ENCODE measurements at places on chromosomes 16 and 17.

GRCh38 chr16:31253642-31254045, 6.1 kb upstream of the ITGAM start:
- no peak for DNase-seq

DNA sequence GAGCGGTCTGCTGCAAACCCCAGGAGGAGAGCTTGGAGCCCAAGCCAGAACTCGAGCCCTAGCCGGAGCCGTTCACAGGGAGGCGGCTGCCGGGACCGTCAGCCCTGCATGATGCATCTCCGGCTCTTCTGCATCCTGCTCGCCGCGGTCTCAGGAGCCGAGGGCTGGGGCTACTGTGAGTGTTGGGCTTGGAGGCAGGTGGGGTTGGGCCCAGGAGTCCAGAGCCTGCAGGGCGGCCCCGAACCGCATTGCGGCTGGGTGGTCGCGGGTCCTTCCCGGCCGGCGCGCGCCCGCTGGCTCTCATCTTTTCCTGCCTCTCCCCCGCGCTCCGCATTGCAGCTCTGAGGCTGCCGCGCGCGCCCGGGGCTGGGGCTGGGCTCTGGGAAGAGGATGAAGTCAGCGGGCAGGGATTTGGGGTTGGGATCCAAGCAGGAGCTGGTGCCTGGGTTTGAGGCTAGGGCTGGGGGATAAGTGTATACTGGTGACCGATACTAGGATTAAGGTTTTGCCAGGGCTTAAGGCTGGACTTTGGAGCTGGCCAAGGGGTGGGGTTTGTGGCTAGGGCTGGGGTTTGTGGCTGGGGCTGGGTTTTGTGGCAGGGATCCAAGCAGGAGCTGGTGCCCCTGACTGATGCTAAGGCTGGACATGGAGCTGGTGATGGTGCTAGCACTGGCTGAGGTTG, 532 bp downstream of the CNTNAP1 start:
- DNase-seq: no peak

GRCh38 chr17:8674344-8675305, 44.1 kb upstream of the MYH10 start:
- no peak for DNase-seq

DNA sequence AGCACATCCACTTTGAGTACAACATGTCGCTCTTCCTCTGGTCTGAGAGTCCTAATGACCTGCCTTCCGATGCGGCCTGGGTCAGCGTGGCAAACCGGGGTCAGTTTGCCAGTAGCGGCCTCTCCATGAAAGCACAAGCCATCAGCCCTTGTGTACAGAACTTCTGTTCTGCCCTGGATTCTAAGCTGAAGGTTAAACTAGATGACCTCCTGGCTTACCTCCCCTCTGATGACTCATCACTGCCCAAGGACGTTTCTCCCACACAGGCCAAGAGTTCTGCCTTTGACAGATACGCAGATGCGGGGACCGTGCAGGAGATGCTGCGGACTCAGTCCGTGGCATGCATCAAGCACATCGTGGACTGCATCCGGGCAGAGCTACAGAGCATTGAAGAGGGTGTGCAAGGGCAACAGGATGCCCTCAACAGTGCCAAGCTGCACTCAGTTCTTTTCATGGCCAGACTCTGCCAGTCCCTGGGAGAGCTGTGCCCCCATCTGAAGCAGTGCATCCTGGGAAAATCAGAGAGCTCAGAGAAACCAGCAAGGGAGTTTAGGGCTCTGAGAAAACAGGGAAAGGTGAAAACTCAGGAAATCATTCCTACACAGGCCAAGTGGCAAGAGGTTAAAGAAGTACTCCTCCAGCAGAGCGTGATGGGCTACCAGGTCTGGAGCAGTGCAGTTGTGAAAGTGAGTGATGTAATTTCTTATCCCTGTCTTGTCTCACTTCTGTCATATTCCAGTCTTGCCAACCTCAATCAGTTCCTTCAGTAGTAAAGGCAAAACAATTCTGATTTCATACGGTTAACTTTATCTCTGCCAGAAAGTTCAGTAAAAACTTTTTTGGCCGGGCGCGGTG, 8.6 kb downstream of the COG1 start:
- DNase-seq: no peak

DNA sequence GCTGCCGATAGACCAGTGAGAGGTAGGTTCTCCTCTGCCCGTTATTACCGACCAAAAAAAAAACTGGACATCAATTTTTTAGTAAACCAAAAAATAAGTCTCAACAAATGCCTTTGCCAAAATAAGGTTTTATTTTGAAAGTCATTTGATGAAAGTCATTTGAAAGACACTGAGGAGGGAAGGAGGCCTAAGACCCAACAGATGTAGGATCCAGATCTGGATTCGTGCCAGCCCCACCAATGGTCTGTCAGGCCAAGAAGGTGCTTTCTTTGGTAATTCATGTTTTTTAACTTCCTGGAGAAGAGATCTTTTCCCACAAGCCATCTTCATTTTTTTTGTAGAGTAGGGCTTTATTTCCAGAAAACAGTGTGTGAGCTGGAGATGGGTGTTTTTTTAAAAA, 18.1 kb downstream of the NTAN1 start:
- DNase-seq: no peak

DNA sequence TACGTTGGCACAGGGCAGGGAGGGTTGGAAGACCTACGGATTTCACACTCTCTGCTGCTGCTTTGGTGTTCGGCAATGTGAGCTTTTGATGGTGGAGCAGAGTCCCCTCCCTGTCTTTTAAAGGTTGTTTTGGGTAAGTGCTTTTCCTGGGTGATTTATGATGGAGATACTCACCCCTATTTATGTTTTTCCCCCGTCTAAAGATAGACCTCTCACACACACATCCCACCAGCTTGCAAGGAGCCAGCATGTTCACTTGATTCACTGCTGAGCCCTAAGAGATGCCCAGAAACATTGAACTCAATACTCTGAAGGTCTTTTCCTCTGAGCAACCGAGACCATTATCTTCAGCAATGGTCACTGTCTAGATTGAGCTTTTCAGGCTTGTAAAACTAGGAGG, 8.3 kb downstream of the RBFOX1 start:
- no peak for DNase-seq

- no peak for DNase-seq
Observed at GRCh38 chr17:18094409-18094807, 6.7 kb downstream of the DRG2 start.

GRCh38 chr17:75571197-75571884, 16.3 kb upstream of the MYO15B start:
- no peak for DNase-seq

- no peak for DNase-seq
Observed at GRCh38 chr16:83721676-83722075, 86.1 kb upstream of the HSBP1 start.

DNA sequence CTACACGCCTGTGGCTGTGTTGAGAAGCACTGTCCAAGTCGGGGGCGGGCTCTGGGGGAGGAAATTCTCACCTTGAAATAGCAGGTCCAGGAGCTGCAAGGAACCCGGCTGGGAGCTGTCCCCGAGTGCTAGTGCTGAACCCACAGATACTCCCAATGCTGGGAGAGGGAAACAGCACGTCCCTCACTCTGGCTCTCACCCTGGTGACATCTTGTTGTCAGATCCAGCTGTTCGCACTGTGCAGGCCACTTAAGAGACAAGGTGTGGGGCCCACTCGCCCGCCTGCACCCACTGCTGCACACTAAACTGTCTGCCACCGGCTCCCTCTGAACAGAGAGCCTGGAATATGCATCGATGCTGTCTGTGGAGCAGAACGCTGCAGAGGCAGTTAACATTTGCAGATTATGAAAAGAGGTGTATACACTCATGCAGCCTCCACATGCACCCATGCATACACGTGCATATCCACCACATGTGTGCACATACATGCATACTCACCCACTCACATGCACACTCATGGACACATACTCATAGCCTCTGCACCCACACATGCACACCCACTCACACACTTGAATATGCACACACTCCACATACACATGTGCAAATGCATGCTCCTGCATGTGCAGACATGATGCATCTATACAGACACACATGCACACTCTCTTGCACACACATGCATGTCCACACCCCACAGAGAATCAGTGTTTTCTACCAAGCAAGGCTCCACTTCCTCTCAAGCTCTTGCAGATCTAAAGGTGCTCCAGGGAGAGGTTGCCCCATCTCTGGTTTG, 42.0 kb downstream of the MGAT5B start:
- DNase-seq: no peak

DNA sequence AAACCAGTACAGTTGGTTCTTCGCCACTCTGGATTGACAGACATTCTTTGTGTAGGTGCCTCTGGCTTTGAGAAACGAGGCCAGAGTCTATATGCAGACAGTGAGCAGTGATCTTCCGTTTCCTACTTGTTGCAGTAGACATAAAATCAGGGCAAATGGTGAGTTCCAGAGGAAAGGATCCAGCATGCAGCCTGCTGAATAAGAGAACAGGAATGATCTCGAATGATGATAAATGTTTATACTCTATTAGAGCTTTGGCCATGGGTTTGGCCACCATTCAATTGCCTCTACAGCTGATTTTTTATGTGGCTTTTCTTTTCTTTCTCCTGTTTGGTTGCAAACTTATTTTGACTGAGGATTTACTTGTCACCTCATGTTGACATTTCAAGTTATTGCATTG, 286.7 kb downstream of the IRX3 start:
- DNase-seq: no peak

- DNase-seq: no peak
Observed at GRCh38 chr16:13961099-13961811, 41.3 kb downstream of the ERCC4 start.

DNA sequence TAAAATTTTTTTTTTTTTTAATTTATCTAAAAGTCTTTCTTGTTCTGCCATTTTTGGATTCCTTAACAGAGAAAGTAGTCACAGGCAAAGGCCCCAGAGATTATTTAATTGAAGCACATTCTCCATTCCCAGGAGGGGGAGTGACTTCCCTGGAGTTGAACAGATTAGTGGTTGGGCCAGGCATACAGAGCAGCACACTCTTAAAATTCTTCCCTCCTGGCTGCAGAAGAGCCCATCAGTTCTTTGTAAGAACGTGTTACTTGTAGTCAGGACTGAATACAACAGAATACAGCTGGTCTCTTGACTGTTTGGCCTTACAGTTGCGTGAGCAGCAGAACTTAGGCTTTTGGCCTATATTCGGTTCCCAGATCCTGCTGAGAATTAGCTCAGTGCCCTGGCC, 1.8 kb downstream of the ALKBH5 start:
- no peak for DNase-seq

- no peak for DNase-seq
Observed at GRCh38 chr17:56290101-56290801, 137.0 kb downstream of the ANKFN1 start.

DNA sequence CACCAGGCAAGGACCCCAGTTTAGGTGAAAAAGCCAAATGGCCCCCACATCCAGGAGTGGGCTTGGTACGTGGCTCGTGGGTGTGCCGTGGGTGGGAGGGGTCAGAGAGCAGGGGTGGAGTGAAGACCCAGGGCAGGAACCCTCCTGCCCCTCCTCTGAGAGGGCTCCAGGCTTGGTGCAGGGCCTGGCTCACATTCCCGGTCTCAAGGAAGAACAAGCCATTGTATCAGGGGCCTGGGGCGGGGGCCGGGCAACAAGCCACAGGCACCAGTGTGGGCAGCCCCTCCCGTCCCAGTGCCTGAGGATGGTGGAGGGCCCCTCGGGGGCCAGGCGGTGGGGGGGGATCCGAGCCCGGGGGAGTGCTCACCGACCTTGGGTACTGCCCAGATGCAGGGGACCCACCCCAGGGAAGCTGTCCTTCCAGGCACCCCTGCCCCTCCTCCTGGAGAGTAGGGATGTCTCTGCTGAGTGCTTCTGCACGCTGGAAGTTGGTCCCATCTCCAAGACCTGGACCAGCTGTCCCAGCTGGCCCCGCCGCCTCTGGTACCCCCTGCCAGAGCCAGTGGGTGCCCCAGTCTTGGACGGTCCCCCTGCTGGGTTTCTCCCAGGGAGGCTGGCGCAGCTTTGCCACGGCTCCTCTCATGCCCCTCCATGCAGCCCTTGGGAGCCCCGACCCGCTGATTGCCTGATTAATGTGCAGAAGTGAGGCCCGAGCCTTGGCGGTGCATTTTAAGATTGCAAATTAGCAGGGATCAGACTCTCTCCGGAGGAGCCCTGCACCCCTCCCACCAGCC, 83.7 kb downstream of the RTN4RL1 start:
- no peak for DNase-seq

- DNase-seq: no peak
Observed at GRCh38 chr16:30359871-30360170, 4.7 kb upstream of the CD2BP2 start.

- no peak for DNase-seq
Observed at GRCh38 chr16:85733155-85733838, 17.6 kb downstream of the C16orf74 start.

DNA sequence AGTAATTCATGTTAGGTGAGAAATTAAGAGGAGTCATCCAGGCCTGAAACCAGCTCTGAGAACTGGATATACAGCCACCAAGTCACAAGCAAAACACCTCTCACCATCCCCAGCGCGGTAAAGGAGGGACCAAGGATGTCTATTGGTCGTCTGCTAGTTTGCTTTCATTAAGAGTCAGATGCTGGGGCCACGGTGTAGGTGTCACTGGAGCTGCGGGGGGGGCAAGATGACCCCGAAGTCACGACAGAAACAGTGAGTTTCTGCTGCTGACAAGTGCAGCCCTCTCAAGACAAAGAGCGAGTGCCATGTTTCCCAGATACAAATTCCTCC, 790 bp downstream of the NCBP3 start:
- no peak for DNase-seq

GRCh38 chr17:73215447-73215846, 22.6 kb downstream of the COG1 start:
- no peak for DNase-seq

- DNase-seq: no peak
Observed at GRCh38 chr17:61179380-61179806, 220.2 kb upstream of the TBX2 start.

- DNase-seq: no peak
Observed at GRCh38 chr17:36705874-36706731, 104.7 kb downstream of the MRM1 start.

- DNase-seq: no peak
Observed at GRCh38 chr16:62035115-62036092, 834 bp downstream of the CDH8 start.

GRCh38 chr16:81838794-81839193, 59.7 kb downstream of the PLCG2 start:
- no peak for DNase-seq

DNA sequence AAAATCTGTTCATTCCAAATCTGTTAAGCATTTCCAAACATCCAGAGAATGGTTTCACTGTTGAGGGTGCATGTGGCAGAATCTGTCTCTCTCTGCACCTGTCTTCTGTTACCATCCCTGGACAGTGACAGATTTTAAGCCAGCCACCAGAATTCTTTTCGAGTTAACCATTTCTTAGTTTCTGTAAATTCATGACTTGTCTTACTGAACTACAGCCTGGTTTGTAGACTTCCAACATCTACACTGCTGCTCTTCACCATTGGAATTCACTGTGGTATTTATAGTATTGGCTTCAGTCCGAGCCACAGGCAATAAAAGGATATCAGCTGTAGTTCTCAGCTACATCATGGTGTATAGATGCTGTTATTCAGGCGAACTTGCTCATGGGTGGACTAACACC, 47.6 kb downstream of the GOSR1 start:
- DNase-seq: no peak

Data from stimulated activated CD8-positive, alpha-beta memory T cell treated with anti-CD3 and anti-CD28 coated beads, Interleukin-4, amount 100 ng/mL, for 4 hours (primary cell).